Glutamatergic neuron (in vitro differentiated cells): ENCODE measurements at places on chromosomes 2 and 18.

GRCh38 chr2:144348846-144349245 lies 171.1 kb downstream of the ZEB2 start:
- no peak for DNase-seq

DNA sequence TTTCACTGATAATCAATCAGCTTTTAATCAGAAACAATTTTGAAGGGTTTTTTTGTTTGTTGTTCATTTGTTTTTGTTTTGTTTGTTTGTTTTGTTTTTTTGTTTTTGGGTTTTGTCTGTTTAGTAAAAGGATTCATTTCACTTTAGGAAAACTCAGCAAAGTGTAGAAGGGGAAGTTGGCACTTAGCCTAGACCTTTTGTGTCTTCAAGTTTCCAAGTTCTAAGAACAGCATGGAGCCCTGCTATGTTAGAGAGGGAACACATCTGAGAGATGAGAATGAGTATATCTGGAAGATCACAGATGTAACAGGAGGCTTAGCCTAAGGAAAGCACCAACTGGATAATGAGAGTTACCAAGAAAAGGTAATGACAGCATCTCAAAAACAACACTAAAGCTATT lies 501.5 kb downstream of the ERBB4 start:
- DNase-seq: no peak

GRCh38 chr18:79724299-79725080 lies 44.9 kb downstream of the CTDP1 start:
- DNase-seq: no peak

GRCh38 chr2:10091182-10091888 lies 11.1 kb upstream of the CYS1 start:
- no peak for DNase-seq

DNA sequence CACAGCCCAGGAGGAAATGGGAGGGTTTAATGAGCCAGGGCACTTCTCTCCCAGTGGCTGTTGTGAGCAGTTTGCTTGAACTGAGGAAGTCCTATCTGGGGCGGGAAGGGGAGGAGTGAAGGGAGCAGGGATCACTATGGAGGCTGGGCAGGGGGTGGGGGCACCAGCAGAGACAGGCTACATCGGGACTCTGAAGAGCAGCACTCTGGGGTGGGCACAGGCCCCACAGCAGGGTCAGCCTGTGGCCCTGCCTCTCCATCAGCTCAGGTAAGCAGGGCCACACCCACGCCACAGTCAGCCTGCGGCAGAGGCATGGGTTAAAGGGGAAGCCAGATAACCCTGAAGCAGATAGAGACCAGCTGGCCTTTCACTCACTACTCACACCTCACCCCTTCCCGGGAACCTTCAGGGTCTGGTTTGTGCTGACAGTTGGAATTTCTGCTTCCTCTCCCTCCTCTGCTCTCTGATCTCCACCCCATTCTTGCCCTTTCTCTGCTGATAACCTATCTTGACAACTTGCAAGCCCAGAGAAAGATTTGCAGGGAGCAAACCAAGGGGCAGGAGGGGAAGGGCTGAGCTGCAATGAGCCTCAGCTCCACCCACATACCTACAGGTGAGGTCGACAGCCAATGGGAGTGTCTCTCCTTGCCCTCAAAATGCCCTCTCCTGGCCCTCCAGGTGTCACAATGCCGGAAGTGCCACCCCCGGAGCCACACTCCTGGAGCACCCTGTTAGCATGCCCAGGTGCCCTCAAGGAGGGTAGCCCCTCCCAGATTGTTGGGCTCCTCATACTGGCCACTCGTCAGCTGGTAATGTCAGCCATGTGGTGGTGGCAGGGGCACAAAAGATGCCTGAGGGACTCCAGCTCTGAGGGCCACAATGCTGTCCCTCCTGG lies 3.7 kb downstream of the SIGLEC15 start:
- DNase-seq: no peak

GRCh38 chr18:54828281-54828881 lies at the start of gene RAB27B:
RAB27B (plus strand) TSS chr18:54828477; CDS start chr18:54877586, 49,109 bp downstream.
- peak; percentile 54 for DNase-seq

GRCh38 chr2:63590626-63591408 lies 2.1 kb downstream of the MDH1 start:
- DNase-seq: no peak

- no peak for DNase-seq
Observed at GRCh38 chr2:76159042-76159648, 448.4 kb upstream of the GCFC2 start.

DNA sequence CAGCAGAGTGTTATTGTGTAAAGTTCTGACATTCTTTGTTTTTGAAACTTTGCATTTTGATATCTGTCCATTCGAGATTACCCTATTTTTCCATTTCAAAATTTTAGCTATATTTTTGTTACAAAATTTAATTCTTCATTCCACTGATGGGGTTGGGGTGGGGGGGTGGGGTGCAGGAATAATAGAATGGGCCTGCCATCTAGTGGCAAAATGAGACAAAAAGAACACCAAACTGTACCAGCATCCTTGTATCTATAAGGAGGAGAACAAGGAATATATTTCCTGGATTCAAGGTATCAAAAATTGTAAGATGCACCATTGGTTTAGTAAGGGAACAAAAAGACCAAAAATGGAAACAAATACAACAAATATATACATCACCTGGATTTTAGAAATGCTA lies 27.9 kb upstream of the TTR start:
- no peak for DNase-seq

DNA sequence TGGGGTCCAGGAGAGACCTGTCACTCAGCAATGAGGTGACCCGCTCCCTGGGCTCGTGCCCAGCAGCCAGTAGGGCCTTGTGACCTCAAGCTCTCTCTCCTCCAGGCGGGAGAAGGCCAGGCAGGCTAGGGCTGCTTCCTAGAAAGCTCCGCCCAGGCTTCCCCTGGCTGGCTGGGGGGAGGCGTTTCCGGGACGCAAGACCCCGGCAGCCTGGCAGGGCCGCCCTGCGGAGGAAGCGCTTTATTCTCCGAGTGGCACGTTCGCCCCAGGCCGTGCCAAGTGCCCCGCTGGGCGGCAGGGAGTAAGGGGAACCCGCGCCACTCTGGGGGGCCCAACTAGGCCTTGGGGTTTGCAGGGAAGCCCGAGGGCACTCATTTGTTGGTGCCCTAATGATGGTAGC lies 21.2 kb upstream of the EPAS1 start:
- DNase-seq: no peak

DNA sequence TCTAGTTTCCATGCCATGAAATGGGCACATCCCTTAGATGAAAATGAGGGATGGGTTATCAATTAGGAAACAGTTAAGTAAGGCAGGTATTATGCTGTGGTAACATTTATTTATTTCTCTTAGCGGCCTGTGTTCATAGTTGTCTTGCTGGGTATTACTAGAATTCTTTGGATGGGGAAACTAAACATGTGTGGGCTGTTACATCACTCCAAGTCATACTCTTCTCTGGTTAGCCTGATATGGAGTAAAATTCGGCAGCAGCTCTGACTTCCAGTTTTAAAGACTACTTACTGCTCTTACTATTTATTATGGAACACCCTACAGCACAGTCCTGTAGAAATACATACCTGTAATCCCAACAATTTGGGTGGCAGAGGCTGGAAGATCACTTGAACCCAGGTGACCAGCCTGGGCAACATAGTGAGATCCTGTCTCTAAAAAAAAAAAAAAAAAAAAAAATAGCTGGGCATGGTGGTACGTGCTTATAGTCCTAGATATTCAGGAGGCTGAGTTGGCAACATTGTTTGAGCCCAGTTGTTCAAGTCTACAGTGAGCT lies 33.1 kb upstream of the RASGRP3 start:
- no peak for DNase-seq

- DNase-seq: no peak
Observed at GRCh38 chr2:220502539-220502938, 875.1 kb downstream of the SLC4A3 start.

GRCh38 chr2:213157242-213157641 lies 5.8 kb upstream of the IKZF2 start:
- no peak for DNase-seq

DNA sequence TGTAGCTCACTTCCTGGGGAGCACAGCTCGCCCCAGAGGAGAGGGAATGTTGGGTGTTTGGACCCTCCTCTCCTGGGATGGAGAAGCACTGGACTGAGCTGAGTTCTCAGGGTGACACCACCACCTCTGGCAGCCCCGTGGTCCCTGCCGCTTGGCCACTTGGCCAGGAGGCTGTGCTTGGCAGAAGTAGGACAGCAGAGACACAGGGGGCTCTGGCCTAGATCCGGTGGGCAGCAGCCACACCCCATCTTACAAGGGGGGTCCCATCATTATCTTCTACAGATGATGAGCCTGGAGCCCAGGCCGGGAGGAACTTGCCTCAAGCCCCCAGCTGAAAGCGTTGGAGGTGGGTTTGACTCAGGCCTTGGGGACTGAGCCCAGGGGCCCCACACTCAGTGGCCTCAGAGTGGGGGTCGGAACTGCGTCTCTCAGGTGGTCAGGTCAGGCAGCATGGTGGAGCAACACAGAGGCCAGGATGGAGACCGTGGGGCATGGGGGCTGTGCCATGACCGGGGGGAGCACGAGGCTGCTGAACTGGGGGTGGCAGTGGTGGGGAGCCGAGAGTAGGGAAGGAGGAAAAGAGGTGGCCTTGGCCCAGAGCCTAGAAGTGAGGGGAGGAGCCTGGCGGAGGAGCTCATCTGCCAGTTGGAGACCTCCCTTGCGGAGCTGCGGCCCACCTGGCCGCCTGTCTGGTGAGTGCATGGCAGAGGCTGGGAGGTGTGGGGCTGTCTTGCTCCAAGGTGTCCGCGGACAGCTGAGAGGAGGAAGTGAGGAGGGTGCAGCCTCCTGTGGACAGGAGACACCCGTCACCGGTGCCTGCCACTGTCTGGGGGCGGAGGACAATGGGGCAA lies 63.6 kb upstream of the HDAC4 start:
- DNase-seq: no peak

GRCh38 chr2:112121682-112122254 lies 16.4 kb upstream of the FBLN7 start:
- no peak for DNase-seq

GRCh38 chr18:78239090-78239457 lies 740.5 kb upstream of the SALL3 start:
- no peak for DNase-seq

- peak; percentile 40 for DNase-seq
Observed at GRCh38 chr2:15825276-15825980, 114.9 kb upstream of the MYCN start.

- DNase-seq: no peak
Observed at GRCh38 chr2:101238930-101239759, 13.5 kb upstream of the CNOT11 start.

DNA sequence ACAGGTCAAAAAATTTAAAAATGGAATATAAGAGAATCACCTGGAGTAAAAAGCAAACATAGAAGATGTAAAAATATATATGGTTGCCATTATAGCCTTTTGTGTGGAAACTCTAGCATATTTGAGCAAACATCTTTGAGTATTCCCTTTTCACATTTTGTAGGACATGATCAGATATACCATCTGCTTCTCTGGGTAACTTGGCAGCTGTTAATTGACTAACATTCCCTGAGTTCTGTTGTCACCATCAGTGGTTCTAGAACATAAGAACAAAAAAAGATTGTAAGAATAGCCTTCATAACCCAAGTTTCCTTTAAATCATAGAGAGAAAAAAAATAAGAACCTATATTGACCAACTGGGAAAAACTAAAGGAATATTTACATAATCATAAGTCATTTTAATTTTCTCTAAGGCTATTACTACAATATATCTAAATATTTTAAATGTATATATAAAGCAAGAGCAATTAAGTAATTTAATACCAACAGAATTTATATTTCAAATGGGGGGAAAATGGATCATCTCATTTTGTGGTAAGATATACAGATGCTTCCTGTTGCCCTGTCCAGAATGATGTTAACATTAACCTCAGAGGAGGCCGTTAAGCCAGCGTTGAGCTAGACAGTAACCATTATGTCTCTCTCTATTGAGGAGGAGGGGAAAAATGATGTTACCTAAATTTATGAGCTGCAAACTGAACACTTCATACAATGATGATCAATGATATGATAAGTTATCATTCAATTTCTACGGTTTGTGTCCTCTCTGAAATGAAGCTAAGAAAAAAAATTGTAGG lies 9.8 kb upstream of the INO80D start:
- no peak for DNase-seq

DNA sequence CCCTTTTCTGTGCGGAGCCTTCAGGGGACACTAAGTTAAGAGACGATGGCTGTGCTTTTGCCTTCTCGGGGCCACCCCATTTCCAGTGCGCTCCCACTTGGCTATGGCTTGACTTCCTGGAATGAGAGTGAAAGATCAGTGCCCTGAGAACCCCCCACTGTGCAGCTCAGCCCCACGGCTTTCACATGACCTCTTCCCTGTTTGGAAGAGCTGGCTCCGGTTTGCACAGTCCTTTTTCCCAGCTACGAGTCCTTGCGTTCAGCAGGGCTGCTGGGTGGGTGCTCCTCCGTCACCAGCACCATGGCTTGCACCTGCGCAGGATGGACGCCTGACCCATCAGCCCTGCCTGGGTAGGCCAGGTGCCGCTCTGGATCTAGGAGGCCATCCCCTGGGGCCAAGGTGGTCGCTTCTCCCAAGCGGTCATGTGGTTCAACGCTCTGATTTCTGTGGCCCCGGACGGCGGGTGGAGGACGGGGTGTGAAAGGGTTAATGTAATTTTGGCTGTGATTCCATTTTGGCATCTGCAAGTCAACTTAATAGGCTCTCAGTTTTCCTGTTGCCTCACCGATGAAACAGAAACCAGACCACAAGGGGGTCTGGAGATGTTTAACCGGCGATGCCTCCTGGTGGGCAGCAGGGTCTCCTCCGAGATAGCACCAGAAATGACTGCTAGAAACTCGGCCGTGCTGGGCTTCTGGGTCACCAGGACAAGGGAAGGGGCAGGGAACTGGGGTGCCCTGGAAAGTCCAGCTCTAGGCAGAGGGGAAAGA lies 113.1 kb upstream of the HAAO start:
- no peak for DNase-seq

GRCh38 chr2:225398372-225398771 lies 1.1 kb upstream of the NYAP2 start:
- no peak for DNase-seq

- peak; percentile 26 for DNase-seq
Observed at GRCh38 chr2:191441496-191442214, 196.5 kb downstream of the MYO1B start.

- DNase-seq: no peak
Observed at GRCh38 chr2:8537562-8538155, 144.2 kb upstream of the ID2 start.

DNA sequence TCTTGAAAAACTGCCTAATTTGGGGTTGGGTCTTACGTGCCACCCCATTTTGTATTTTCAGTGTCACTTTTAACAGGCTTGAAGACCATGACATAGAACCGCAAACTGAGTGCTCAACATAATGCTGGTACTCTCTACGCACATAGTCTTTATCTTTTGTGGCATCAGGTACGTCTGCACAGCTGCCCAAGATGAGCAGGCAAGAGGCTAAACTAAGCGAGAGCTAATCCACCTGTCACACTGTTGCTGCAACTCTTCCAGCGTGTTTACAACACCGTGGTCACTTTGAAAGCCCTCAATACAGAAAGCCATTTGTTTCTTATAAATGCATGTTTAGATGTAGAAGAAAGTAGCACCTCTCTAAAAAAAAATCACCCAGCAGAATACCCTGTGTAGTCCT lies 270.0 kb upstream of the TCF4 start:
- DNase-seq: no peak

DNA sequence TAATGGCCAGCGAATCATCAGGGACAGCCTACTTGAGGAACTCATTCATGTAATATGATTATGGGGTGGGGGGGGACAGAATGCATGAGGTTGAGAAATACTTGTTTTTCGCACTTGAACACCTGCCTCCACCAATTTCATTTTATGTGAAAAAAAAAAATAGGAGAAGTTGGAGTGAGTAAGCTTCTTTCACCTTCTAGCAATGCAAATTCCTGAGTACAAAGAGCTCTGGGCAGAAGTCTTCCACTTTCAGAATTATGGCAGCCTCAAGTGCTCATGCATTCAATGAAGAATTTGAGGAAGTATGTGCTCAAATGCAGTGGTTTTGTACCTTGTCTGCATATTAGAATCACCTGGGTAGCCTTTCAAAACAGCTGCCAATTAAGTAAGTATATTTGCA lies 40.1 kb upstream of the GPD2 start:
- no peak for DNase-seq
